SW 1271 (cell line): ENCODE measurements at places on chromosomes 6 and 20.

DNA sequence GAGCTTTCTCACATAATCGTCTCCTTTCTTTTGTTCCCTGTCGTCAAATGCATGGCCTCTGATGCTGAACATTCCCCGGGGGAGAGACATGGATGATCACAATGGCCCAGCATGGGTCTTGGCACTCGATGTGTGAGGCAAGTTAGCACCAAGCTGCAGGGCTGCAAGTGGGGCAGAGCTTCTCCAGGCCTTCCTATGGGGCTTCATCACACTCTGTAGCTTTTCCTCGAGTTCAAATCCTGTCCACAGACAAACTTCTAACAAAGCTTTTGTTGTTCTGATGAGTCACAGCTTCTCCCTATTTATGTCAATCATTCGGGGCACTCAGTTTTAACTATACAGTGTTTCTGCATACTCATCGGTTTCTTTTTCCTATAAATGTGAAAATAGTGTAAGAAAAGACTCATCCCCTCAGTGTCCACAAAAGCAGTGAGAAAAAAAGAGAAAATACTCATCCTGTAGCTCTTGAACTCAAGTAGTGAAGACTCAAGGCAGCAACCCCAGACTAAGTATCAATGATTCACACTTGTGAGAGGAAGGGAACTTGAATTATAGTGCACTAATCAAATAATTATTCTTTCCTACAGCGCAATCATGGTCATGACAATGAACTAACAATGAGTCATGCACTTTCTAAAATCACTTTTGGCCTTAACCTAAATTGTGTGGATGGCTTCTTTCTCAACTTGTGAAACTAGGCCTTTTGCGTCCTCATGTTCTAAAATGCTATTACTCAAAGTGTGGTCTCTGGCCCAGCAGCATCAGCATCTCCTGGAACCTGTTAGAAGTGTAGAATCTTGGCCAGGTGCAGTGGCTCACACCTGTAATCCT is 68.4 kb upstream of the NOX3 start:
- DNase-seq = no peak

- DNase-seq = no peak
These were observed 185.6 kb downstream of the ATXN1 start for GRCh38 chr6:16575655-16576054.

DNA sequence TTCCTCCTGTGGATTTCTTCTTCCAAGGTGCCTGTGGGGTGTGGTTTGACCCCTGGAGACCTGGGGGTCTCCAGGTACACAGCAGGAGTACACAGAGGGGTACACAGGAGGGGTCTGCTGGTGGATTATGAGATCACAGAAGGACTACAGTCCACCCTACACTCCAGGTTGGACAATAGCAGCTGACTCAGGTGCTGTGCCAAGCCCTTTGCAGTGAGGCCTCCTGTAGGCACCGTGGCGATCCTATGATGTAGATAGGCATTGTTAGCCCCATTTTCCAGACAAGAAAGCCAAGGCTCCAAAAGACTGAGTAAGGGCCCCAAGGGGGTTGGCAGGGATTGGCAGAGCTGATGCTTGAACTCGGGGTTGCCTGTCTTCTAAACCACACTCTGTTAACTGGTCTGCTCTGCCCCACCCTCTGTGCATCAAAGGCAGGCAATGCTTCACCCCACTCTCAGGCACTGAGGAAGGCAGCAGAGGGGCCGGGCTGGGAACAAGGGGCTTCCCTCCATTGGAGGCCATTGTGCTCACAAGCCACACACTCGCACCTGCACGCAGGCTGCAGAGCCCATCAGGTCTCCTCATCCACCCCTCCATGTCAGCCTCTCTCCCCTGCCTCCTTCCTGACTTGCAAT is 77.5 kb upstream of the SIRPA start:
- DNase-seq = no peak

GRCh38 chr20:3165473-3166337 is 6.0 kb upstream of the FASTKD5 start:
- DNase-seq = no peak

- DNase-seq = peak; percentile 42
These were observed 74.1 kb upstream of the PAK5 start for GRCh38 chr20:9912858-9913434.

GRCh38 chr20:2559279-2559626 is 22.9 kb downstream of the TMC2 start:
- DNase-seq = no peak

DNA sequence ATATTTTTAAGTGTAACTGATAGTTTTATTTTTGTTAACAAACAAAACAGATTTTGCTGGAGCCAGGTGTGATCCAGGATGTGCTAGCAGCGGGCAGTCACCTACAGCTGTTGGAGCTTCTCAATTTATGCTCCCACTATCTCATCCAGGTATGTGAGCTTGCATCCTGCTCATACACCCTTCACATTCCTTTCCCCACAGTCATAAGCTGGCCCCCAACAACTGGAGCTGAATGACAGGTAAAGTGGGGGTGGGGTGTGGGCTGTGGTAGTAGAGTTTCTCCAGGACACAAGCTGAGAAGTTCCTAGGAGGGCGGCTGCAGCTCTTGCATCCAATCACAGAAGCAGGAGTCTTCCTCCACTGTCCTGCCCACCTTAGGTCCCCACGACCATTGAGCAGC is 140.1 kb downstream of the KLHL32 start:
- DNase-seq = no peak

- no peak for DNase-seq
These were observed 43.8 kb downstream of the REV3L start for GRCh38 chr6:111439171-111439570.

- DNase-seq = no peak
These were observed 400.2 kb downstream of the QKI start for GRCh38 chr6:163814494-163815364.

DNA sequence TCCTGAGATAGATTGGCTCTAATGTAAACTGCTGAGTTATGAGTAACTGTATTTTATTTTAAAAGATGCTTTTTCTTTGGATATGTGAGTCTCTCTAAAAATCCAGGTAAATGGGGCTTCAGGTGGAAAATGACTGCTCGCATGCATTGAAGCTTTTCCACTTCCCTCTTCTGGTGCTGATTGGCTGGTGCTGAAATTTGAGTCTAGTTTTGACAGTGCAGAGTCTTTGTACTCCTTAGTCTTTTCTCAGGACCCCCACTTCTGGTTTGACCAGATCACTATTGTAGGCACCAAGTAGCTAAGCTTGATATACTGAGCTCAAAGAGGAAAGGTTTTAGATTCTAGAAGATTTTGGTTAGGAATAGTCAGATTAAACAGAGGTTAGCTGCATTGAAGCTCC is 60.7 kb upstream of the TULP4 start:
- no peak for DNase-seq

GRCh38 chr20:32626859-32627636 is 41.9 kb upstream of the NOL4L start:
- no peak for DNase-seq
